ENCODE measurements at places on chromosomes 12 and 14.

- H3K27me3 ChIP-seq = no peaks in the 10 kb centered on the region
- no peak overlapping the region for H3K27ac ChIP-seq
- H3K4me1 ChIP-seq = no peaks in the 10 kb centered on the region
- H3K4me3 ChIP-seq = no peak overlapping the region
- no peaks in the 10 kb centered on the region for H3K36me3 ChIP-seq
Measured at GRCh38 chr12:28222081-28222700, 31.9 kb downstream of the CCDC91 start.

- no peak for DNase-seq
- H3K27ac ChIP-seq = no peak overlapping the region
- no peaks in the 10 kb centered on the region for H3K4me1 ChIP-seq
- peaks cover 1% of the 10 kb centered on the region for H3K27me3 ChIP-seq
- no peaks in the 10 kb centered on the region for H3K36me3 ChIP-seq
Measured at GRCh38 chr14:79101388-79101787, 931.2 kb downstream of the NRXN3 start.

DNA sequence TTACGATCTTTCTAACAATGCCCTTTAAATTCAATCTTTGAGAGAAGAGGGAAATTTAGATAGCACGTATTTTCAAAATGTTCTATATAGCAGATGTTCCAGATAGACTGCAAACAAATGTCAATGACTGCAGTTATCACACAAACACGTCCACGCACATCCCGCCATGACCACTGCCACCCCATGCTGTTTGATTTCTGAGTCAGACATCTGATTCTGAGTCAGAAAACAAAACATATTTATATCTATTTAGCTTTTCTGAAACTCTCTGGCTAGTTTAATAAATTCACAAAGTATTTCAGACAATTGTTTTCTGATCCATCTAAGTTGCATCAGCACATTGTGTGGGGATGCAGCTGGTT, 105.9 kb upstream of the BCAT1 start:
- H3K4me3 ChIP-seq = no peak overlapping the region
- no peaks in the 10 kb centered on the region for H3K4me1 ChIP-seq
- DNase-seq = peak; percentile 66
- no peak overlapping the region for H3K27ac ChIP-seq
- H3K36me3 ChIP-seq = no peaks in the 10 kb centered on the region

GRCh38 chr12:124532331-124532750, 35.1 kb downstream of the NCOR2 start:
- DNase-seq = no peak
- no peak overlapping the region for H3K27ac ChIP-seq
- no peaks in the 10 kb centered on the region for H3K27me3 ChIP-seq
- H3K4me1 ChIP-seq = peaks cover 7% of the 10 kb centered on the region
- peaks cover 8% of the 10 kb centered on the region for H3K36me3 ChIP-seq
- H3K4me3 ChIP-seq = no peak overlapping the region

DNA sequence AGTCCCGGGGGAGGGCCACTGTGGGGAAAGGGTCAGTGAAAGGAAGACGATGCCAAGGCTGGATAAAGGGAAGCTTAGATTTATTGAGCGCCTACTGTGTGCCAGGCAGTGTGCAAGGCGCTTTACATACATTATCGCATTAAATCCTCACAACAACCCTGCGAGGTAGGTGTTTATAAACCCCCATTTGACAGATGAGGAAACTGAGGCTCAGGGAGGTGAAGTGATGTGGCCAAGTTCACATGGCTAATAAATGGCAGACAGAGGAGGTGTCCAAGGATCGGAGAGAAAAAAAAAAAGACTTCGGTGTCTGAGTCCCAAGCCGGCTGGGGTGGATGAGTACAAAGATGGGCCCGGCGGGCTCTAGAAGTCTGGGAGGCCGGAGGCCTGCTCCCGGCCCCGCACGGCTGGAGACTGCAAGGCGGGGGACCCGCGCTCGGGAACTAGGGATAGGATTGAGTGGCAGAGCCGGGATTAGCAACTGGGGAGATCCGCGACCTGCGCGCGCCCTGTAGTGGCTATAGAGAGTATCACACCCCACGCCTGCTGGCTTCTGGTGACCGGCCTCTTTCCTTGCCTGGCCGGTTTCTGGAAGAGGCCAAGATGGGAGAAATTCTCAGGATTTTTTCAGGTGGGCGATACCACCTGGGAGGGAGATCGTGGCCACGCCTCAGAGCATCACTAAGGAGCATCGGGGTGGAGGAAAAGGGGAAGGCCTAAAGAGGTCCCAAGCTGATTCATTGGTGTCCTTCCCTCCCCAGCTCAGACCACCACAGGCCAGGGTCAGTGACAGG, 3.9 kb downstream of the DDN start:
- H3K27ac ChIP-seq = no peak overlapping the region
- no peak overlapping the region for H3K4me3 ChIP-seq
- H3K27me3 ChIP-seq = peaks cover 44% of the 10 kb centered on the region
- peak; percentile 73 for DNase-seq

GRCh38 chr12:4036671-4037271, 163.6 kb upstream of the PARP11 start:
- no peaks in the 10 kb centered on the region for H3K36me3 ChIP-seq
- peaks cover 27% of the 10 kb centered on the region for H3K27me3 ChIP-seq
- no peak overlapping the region for H3K27ac ChIP-seq
- H3K4me1 ChIP-seq = peaks cover 5% of the 10 kb centered on the region
- no peak for DNase-seq

GRCh38 chr12:121799156-121799841, 4.5 kb upstream of the SETD1B start:
- peak overlapping the region; percentile 99 for H3K27ac ChIP-seq
- no peaks in the 10 kb centered on the region for H3K27me3 ChIP-seq
- DNase-seq = peak; percentile 85

DNA sequence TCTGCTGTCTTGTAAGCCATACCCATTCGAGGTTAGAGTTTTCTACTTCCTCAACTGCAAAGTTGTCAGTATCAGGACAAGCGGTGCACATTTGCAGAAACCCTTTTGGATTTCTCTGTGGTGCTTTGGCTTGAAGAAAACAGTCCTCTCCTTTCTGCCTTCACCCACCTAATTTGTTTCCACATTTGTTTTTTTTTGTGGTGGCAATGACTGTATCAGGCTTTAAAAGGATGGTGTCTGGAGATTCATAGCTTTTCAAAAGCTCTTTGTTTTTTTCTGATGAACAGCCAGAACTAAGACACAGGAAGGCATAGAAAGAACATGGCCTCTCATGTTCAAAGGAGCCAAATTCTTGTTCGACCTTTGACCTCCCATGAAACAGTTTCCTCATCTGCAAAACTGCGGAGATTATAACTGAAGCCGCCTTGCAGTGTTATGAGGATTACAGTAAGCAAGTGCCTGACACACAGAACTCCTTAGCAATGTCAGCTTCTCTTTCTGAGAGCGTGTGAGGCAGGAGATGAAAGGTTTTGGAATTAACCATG, 270.6 kb upstream of the TBX3 start:
- no peaks in the 10 kb centered on the region for H3K27me3 ChIP-seq
- no peaks in the 10 kb centered on the region for H3K36me3 ChIP-seq
- no peaks in the 10 kb centered on the region for H3K4me1 ChIP-seq

DNA sequence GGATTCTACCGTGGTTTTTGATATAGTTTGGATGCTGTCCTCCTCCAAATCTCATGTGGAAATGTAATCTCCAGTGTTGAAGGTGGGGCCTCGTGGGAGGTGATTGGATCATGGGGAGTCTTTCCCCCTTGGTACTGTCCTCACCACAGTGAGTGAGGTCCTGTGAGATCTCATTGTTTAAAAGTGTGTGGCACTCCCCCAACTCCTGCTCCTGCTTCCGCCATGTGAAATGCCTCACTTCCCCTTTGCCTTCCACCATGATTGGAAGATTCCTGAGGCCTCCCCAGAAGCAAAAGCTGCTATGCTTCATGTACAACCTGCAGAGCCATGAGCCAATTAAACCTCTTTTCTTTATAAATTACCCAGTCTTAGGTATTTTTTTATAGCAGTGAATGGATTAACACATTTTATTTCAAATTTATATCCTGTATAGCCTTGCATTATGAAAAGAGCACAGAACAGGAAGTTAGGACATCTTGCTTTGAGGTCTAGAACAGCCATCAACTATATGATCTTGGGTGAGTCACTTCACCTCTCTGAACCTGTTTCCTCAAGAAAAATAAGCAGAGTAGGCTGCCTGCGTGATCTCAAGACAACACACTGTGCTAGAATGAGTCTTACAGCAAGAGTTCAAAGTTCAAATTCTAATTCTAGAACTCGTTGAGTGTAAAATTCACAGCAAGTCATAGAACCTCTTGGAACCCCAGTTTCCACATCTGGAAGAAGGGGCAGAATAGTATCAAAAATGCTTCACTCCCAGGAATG, 160.9 kb upstream of the EEA1 start:
- H3K27me3 ChIP-seq = no peaks in the 10 kb centered on the region
- H3K4me3 ChIP-seq = no peak overlapping the region
- peak; percentile 99 for DNase-seq

DNA sequence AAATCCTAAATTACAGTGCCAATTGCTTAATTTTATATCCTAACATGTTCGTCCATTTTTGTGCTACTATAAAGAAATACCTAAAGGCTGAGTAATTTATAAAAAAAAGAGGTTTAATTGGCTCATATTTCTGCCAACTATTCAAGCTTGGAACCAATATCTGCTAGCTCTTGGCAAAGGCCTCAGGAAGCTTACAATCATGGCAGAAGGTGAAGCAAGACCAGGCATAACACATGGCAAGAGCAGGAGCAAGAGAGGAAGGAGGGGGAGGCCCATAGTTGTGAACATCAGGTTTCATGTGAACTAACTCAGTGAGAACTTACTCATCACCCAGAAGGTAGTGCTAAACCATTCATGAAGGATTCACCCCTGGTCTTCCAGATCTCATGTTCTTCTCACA, 494.3 kb downstream of the CCER1 start:
- H3K27ac ChIP-seq = no peak overlapping the region
- H3K36me3 ChIP-seq = no peaks in the 10 kb centered on the region
- no peak for DNase-seq

GRCh38 chr14:96122496-96122895, 82.1 kb upstream of the BDKRB2 start:
- no peaks in the 10 kb centered on the region for H3K27me3 ChIP-seq
- H3K36me3 ChIP-seq = no peaks in the 10 kb centered on the region
- H3K4me3 ChIP-seq = no peak overlapping the region

GRCh38 chr12:103279444-103279843, 216.3 kb downstream of the C12orf42 start:
- no peak overlapping the region for H3K4me3 ChIP-seq
- H3K36me3 ChIP-seq = no peaks in the 10 kb centered on the region
- H3K27ac ChIP-seq = no peak overlapping the region
- H3K4me1 ChIP-seq = no peaks in the 10 kb centered on the region

DNA sequence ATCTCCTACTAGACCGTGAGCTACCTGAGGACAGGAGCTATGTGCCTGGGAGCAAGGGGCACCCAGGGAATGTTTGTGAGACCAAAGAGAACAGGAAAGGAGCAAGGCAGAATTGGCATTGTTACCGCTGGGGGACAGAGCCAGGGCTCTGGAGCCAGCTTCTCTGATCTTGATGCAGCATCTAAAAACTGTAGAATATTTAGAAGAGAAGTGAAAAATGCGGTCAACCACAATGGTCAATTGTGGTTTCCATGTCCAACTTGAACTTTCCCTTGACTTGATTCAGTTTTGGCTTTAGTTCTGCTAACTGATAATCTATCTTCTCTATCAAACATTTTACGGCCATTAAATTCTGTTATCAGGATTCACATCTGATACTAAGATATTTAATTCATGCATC, 201.2 kb downstream of the ANO4 start:
- no peaks in the 10 kb centered on the region for H3K4me1 ChIP-seq
- DNase-seq = no peak
- H3K27me3 ChIP-seq = no peaks in the 10 kb centered on the region

GRCh38 chr12:24850496-24850895, 98.4 kb downstream of the BCAT1 start:
- no peak for DNase-seq
- H3K27ac ChIP-seq = no peak overlapping the region
- no peaks in the 10 kb centered on the region for H3K27me3 ChIP-seq
- H3K4me3 ChIP-seq = no peak overlapping the region
- H3K36me3 ChIP-seq = peaks cover 8% of the 10 kb centered on the region
- H3K4me1 ChIP-seq = peaks cover 4% of the 10 kb centered on the region

DNA sequence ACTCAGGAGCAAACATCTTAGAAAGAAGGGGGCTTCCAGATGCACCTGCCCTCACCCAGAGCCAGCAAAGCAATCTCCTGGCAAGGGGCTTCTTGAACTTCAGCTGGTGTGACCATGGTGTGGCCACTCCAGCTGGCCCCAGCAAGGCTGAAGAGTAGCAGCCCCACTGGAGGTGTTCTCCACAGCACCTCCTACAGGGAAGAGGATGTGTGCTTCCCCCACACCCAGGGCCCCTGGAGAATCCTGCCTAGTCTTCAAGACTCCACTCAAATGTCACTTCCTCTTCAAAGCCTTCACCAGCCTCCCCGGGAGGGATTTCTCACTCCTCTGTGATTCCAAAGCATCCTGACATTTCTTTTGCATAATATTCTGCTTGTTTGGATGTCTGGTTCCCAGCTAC, 8.5 kb downstream of the RAB15 start:
- DNase-seq = no peak
- no peak overlapping the region for H3K4me3 ChIP-seq
- no peaks in the 10 kb centered on the region for H3K27me3 ChIP-seq
- H3K27ac ChIP-seq = no peak overlapping the region

DNA sequence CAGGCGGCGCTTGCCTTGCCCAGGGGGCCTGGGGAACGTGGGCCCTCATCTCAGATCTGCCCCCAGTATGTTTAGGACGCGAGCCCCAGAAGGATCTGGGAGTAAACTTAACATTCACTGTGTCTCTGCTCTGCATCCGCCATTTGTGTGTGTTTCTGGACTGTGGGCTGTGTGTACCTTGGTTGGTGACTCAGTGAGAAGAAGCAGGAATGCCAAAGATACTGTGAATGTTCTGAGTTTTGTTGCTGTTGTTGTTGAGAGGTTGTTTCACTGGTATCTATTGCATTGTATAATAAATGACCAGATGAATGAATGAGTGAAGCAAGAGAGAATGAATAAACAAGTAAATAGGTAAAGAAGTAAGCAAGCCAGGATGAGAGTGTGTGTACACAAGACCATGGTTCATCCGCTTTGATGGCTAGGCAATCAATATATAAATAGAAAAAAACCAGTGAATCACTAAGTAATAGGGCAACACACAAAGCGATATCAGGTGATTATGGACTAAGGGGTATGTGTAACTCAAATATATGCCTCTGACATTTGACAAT, 20.5 kb downstream of the MEG3 start:
- peaks cover 16% of the 10 kb centered on the region for H3K4me1 ChIP-seq
- H3K27ac ChIP-seq = no peak overlapping the region
- H3K36me3 ChIP-seq = peaks cover 53% of the 10 kb centered on the region
- no peak for DNase-seq
